Kasumi-1 (cell line): ENCODE measurements at places on chromosomes 4 and X.

DNA sequence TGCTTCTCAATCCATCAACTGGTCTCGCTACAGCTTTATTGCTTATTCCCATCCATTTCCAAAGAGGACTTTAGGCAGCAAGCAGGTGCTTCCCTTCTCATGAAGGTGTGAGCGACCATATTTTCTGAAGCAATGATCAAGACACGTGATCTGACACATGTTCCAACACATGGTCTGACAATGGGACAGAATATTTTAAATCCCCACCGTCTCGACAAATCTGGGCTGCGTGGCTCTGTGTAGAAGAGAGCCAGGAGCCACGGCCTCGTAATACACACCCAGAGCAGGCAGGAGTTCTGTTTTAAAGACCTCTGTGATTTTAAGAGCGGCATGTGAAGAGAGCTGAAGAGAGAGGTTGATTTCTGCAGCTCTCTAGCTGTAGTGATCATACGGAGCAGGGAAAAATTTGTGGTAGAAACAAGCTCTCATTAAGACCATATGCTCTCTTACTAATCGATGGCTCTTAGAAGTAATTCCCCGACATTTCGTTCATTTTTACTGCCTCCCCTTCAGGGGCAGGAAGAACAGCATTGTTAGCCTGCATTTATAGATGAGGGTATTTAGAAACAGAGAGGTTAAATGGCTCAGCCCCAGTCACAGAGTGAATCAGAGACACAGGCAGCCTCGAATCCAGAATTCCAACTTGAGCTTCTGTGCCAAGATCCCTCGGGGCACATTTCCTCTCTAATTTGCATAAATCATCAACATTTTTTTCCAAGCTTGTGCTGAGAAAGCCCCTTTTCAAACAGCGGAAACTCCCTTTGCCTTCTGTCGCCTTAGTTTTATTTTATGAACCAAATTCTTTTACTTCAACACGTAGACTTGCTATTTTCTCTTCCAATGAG, 91.0 kb upstream of the BCOR start:
- DNase-seq = no peak

GRCh38 chr4:177483271-177483670, 41.0 kb upstream of the AGA start:
- no peak for DNase-seq

DNA sequence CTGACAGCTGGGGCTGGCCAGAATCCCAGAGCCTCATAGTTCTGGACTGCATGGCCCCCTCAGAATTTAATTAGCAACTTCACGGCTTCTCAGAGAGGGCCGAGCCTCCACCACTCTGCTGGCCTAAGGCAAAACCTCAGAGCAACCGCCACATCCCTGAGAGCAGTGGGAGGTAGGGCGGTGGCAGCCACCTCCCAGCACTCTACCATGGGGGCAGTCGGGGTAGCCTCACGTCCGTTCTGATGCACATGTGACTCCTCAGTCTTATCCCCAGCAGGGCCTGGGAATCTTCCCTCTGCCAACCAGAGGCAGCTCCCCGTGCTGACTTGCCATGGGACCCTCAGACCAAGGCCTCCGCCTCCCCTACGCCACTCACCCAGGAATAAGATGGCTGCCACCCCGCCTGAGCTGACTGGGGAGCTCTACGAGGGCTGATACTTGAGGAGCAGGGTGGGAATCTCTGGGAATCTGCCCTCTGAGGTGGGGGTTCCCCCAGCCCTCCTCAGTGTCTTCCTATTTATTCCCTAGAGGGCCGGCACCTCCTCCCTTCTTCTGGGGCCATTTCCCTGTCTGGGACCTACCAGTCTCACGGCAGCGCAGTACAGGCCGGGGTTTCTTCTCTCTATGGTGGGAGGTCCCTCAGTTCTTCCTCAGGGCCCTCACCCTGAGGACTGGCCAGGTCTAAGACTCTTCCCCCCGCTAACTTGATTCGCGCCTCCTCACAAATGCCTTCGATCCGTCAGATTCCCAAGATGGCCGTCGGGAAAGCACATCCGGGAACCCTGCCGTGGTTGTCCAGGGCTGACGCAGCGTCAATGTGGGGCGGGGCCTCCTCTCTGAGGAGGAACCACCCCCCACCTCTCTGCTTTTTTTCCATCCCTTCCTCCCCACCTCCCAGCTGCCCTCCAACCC, at the start of gene MAGEC2:
Gene MAGEC2 (minus strand): TSS at position 769 of the 912 bp plus-strand sequence. CDS start 1,303 bp downstream, outside the sequence.
- no peak for DNase-seq

DNA sequence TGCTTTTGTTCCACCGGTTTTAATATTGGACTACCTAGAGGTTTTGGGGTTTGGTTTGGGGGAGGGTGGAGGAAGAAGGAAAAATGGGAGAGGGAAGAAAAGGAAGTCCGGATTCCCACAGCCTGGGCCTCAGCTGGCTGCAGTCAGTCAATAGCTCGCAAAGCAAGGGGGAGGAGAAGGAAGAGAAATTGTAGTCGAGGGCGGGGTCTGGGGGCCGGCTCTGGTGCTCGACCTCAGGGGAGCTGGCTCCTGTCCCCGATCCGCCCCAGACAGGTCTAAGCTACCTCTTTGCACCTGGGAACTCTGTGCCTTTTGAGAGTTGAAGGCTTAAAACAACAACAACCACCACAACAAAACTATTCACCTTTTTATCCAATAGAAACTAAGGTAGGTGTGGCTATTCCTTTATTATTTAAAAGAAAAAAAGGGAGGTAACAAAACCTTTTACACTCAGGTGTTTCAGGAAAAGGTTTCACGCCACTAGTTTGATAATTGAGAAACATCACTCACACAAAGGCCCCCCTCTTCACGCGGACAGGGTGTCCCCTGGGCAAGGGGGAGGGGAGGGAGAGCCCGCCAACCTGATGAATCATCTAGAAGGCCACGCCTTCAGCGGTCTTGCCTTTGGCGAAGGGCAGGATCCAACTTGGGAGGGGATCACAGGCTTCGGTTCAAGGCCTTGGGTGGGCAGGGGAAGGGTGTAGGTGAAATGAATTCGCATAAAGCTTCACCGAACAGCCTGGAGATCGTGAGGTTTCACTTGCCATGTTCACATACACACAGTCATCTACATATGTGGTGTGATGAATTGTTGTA, 1.6 kb upstream of the LNX1 start:
- no peak for DNase-seq

DNA sequence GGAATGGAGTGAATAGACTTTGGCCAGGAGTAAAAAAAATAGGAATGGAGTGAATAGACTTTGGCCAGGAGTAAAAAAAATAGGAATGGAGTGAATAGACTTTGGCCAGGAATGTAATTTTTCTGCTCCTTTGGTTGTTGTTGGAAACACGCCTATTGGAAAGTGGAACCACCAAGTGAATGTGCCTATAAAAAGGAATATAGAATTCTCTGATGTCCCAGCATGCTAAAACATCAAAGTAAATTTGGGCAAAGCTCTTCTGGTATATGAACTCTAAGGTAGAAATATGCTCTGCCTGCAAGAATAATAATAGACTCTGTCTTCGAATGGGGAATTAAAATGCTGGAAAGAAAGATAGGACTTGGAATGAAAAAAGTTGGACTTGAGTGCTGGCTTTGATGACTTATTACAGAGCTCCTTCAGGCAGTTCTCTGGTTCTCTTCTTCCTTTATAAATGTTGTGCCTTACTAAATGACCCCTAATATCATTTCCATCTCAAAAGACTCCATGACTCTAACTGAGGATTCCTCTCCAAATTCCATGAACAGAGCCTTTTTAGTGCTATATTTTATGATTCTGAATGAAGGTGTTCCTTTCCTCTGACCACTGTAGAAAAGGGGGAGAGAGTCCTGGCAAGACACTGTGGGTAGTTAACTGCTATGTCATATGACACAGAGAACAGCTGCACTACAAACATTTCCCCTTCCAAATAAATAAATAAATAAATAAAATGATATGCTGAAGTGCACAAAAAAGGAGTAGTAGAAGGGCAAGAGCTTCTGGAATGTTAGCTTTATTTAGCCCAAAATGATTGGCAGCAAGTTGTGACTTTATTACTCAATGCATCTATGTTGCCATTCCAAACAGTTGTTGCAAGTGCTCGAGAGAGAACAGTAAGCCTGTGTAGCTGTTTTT, 13.5 kb upstream of the GBA3 start:
- DNase-seq = no peak
